ENCODE measurements at places on chromosomes 5 and 9.

- no peak for DNase-seq
These were observed 2.4 kb upstream of the TERT start for GRCh38 chr5:1297243-1297642.

- DNase-seq, result no peak
These were observed 46.3 kb upstream of the MSX2 start for GRCh38 chr5:174678107-174678506.

DNA sequence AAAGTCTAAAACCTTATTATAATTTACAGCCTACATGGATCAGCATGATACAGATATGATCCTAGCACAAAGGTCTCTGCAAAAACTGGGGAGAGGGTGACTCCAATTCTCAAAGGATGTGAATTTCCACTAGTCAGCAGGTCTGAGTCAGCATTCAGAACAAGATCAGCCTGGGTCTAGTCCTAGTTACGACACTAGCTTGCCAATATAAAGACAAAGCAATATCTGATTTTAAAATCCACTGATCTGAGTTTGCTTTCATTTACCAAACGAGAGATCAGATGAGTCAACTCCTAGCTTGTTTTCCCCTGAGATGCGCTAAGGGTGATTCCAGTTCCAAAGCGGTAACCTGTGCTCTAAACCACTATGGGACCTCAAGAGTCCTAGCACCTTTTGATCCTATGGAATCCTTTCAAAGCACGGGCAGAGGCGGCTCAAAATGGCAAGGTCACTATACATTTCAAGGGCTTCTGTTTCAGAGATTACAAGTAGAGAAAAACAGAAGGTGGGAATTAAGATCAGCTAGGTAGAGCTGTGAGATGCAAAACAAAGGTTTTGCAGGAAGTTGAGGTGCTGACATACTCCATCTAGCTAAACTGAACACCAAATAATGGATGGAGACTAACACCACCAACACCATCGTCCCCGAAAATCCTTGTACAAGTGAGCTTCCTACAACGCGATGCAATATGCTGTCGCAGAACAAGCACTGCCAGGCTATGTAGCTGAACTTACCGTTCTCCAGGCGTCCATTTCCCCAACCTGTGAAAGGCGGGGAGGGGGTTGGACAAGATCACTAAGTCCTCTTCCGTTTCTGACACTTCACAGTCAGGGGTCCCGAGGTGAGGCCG, 906 bp downstream of the SLC25A51 start:
- DNase-seq, result no peak

DNA sequence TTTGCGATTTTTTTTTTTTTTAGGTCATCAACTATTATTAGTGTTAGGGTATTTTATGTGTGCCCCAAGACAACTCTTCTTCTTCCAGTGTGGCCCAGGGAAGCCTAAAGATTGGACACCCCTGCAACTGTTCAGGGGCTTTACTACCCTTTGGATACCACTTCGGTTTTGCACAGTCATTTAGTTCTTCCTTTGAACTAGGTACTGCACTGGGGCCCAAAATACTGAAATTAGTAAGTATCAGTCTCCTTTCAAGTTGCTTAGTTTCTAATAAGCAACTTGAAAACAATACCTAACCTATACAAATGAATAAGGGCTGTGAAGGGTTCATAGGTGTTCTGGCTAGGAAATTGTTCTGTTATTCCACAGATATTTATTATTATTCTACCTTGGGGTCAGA, 45.3 kb downstream of the CWC27 start:
- no peak for DNase-seq

GRCh38 chr9:95048225-95049087, 269.1 kb downstream of the FANCC start:
- DNase-seq, result peak; percentile 62

- DNase-seq, result no peak
These were observed at the start of gene PPP1R26 for GRCh38 chr9:135479469-135480052. Gene PPP1R26, plus strand, starts transcription at chr9:135479782. Its CDS starts 4,729 bp downstream, at chr9:135484511.

GRCh38 chr9:117763314-117763713, 59.1 kb downstream of the TLR4 start:
- peak; percentile 44 for DNase-seq

DNA sequence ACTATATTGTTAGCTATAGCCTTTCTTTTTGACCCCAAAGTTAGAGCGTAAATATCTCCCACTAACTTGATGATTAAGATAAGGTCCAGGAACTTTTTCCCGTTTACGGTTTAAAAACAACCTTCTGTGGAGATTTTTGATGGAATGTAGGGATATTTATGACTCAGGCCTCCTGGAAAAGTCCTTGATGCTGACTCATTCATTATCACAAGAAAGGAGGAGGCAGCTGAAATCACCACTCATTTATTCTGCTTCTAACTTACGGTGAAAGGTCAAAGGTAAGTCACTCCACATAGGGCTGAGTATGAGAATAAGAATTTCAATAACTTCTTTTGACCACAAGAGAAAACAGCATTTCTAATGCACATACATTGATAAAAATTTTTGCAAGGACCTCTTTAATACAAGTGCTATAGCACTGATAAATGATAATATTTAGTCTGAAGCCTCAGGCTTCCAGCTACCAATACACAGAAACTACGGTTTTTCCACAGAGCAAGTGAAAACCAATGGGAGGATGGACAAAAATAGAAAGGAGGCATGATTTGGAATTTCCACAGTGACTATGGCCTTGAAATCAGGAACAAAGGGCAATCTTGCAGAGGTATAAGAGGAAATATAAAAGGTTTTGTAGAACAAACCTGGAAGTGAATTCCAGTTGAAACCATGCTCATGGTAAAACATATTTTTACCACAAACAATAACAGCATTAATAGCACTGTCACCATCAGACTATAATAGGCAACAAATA, 146.5 kb downstream of the PPP2R2B start:
- peak; percentile 62 for DNase-seq

GRCh38 chr5:76608833-76609232, 14.4 kb downstream of the F2RL2 start:
- DNase-seq, result no peak

DNA sequence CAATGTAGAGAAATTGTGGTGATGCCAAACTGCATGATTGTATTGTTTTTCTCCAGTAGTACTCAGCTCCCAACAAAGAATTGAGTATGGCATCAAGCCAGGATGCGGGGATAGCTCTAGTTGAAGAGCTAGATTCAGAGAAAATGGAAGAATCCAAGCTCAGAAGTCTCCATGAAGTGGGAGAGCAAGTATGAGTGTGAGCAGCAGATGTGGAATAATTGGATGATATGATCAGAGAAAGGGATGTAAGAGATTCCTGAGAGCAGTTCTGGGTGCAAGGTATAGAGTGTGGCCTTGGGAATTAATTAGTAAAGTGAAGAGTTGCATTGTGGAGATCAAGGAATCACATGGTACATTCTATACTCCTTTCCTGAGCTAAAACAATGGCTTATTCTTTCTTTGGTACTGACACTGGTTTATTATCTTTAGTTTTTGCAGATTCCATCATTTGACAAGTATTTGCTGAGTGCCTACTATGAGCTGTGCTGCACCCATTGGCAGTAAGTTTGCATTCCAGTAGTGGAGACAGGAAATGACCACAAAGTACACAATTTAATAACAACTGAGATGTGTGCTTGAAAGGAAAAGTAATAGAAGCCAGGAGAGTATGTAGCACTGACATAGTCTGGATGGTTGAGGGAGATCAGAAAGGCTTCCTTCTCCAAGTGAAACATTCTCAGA, 177.1 kb downstream of the CPLANE1 start:
- DNase-seq, result peak; percentile 6

GRCh38 chr9:12921621-12922020, 146.8 kb downstream of the LURAP1L start:
- no peak for DNase-seq

GRCh38 chr9:101247297-101247696, 137.5 kb downstream of the BAAT start:
- no peak for DNase-seq

All from COLO829 (cell line).